ENCODE measurements at places on chromosomes 5 and 9.
A peak's percentile ranks its signal among the peaks of the same experiment; 100 is the strongest.

GRCh38 chr9:124412228-124412575 lies 3.0 kb downstream of the PSMB7 start:
- DNase-seq: no peak

- DNase-seq: no peak
Observed at GRCh38 chr5:30997681-30998080, 195.8 kb upstream of the CDH6 start.

GRCh38 chr5:180889381-180889780 lies 9.6 kb upstream of the BTNL8 start:
- no peak for DNase-seq

DNA sequence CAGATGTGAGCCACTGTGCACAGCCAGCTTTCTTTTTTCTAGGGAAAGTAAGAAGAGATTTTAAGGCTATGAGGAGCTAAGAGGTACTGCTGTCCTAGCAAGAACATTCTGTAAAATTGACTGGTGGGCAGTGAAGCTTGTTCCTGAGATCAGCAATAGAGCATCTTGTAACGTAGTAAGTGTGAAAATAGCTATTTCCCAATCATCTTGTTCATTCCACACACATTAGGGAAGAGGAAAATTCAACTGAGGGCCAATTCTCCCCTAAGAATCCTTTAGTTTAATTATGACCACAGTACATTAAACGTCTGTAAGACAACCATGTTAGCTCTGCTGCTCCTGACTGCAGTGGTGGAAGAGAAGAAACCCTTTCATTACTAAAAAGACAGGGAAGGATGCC lies 246.2 kb downstream of the EFNA5 start:
- no peak for DNase-seq

DNA sequence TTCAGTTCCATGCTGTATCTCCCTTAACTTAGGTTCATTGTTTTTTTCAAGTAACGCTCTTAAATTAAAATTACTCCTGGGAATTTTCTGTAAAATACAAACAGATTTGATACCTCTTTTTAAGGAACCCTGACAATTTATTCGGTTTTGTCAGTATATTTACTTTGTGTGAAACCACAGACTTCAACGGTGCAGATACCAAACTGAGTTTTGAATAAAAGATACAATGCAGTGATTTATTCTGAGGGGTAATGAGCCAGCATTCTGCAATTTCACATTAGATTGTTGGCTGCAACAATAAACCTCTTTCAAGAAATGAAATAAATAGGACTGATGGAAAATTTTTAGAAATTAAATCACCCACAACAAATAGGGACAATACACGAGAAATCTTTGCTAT lies 308.6 kb upstream of the EDIL3 start:
- no peak for DNase-seq

- no peak for DNase-seq
Observed at GRCh38 chr9:111147041-111147440, 108.8 kb upstream of the LPAR1 start.

DNA sequence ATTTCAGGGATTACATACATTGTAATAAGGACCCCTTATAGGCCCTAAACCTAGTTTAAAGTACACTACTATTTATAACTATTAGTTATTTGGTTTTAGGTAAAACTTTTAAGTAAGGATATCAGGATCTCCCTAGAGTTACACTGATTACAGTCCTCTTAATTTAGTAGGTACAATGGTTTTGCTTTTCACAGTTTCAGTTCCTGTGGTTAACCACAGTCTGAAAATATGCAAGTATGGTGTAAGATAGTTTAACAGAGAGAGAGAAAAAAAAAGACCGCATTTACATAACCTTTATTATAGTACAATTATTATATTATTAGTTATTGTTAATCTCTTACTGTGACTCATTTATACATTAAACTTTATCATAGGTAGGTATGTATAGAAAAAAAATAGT lies 725.3 kb upstream of the PTPRD start:
- DNase-seq: no peak

DNA sequence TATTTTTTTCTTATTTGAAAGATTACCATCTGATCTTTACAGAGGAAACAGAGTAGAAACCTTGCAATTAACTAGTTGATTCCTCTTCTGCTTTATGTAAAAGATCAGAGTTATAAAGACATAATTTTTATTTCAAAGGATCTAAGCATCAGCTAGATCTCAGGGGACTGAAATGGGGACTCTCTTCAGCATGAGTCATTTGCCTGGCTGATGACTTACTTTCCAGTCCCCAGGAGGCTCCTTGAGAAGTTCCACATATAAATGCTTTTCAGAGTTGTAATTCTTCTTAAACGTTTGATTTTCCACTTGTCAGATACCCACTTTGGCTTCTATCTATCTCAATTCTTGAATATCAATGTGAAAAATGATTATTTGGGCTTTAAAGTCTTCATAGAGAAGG lies 389.4 kb downstream of the RAB3C start:
- DNase-seq: no peak

GRCh38 chr5:132256086-132256782 lies 1.3 kb upstream of the PDLIM4 start:
- no peak for DNase-seq

GRCh38 chr9:86585422-86586143 lies 231.4 kb upstream of the TUT7 start:
- no peak for DNase-seq

GRCh38 chr5:167633931-167634341 lies 657.5 kb upstream of the WWC1 start:
- no peak for DNase-seq

DNA sequence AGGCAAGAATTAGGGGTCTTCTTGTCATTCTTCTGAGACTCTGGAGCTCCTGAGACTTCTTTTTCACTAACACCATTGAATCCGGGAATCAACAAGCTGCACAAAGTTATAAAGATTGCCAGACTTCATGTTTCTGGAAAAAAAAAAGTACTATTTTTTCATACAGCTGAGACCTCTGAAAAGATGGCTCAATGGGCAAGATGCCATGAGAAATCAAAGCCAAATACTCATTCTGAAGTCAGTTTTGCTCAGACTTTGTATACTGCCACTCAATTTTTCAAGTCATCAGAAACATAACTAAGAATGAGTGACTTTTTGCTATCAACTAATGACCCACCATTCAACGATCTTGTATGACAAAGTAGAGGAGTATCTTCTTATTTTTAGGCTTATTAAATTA lies 512.0 kb downstream of the RAB3C start:
- DNase-seq: no peak

GRCh38 chr9:107249131-107249533 lies 33.9 kb upstream of the RAD23B start:
- DNase-seq: no peak

GRCh38 chr5:135116160-135116561 lies 82.1 kb upstream of the PITX1 start:
- DNase-seq: no peak

GRCh38 chr5:37772255-37772654 lies 67.6 kb downstream of the GDNF start:
- DNase-seq: no peak

GRCh38 chr9:14315875-14316601 lies 2.1 kb upstream of the NFIB start:
- no peak for DNase-seq

DNA sequence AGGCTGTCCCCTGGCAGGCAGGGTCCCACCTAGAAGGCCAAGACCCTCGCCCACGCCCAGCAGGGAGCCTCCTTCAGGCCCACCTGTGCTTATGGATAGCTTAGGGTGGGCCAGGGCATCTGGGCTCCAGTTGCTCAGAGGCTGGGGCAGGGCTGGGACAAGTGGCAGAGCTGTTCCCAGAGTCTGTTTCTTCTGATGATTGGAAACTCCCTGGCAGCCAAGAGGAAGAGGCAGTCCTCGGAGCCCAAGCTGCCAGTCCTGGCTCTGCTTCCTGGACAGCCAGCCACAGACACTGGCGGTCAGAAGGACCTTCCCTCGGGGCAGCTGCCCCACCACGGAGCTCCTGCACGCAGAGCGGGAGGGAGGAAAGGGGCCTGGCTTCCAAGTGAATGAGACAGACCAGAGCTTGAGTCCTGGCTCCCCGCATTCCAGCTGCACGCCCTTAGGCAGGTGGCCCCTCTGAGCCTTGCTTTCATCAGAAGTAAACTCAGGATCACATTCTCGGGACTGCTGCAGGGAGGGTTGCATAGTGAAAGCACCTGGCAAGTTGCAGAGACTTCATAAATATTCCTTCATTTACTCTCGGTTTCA lies 37.9 kb upstream of the GABRP start:
- no peak for DNase-seq

- no peak for DNase-seq
Observed at GRCh38 chr5:37494756-37495155, 115.6 kb downstream of the WDR70 start.

- DNase-seq: no peak
Observed at GRCh38 chr5:174410716-174411478, 313.5 kb upstream of the MSX2 start.

DNA sequence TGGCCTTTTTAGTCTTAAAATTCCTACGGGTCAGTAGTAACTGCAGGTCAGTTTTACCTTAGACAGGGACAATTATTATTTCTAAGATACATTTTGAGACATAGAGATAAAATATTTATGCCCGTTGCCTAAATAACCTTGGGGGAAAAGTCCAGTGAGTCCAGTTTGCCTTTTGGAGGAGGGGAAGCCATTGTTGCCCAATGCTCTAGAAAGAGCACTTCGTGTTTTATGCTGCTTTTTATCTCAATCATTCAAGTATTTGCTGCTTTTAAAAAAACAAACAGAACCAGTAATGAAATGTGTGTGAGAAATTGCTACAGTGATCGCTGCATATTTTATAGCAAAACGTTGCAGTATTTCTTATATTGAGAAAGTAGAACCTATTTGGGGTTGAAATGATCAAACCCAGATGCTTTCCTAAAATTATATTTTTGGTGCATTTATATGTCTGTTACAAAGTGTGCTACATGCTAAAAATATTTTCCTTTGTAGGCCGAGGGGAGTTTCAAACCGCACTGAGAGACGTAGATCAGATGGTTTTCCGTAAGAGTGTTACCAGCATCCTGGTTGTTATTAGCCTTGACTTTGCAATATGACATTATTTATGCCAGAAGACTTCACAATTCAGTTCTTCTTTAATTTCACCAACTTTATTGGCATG lies 266.8 kb downstream of the AOPEP start:
- DNase-seq: no peak

- DNase-seq: no peak
Observed at GRCh38 chr9:20271096-20271495, 351.2 kb downstream of the MLLT3 start.

DNA sequence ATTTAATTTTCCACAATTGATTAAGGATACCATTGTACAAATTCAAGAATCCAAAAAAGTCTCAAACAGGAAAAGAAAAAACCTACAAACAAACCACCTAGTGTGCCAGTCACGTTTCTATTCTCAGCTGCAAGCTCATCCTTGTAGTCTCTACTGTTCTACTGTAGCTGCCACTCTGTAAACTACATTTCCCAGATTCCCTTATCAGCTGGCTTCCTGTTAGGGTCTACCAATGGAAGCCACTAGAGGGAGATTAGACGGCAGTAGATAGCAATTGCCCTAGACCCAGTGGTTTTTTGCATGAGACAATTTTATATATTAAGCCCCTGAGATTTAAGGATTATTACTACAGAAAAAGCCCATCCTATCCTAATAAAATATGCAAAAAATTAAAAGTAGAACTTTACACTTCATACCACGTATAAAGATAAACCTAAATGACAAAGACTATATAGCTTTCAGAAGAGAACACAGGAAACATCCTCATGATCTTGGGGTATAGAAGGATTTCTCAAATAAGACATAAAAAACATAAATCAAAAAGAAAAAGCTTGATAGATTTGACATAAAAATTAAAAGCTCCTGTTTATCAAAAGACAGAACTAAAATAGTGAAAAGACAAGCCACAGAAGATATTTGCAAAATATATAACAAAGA lies 37.4 kb downstream of the P4HA2 start:
- DNase-seq: peak; percentile 2

GRCh38 chr9:112570671-112571167 lies 84.1 kb downstream of the KIAA1958 start:
- no peak for DNase-seq

DNA sequence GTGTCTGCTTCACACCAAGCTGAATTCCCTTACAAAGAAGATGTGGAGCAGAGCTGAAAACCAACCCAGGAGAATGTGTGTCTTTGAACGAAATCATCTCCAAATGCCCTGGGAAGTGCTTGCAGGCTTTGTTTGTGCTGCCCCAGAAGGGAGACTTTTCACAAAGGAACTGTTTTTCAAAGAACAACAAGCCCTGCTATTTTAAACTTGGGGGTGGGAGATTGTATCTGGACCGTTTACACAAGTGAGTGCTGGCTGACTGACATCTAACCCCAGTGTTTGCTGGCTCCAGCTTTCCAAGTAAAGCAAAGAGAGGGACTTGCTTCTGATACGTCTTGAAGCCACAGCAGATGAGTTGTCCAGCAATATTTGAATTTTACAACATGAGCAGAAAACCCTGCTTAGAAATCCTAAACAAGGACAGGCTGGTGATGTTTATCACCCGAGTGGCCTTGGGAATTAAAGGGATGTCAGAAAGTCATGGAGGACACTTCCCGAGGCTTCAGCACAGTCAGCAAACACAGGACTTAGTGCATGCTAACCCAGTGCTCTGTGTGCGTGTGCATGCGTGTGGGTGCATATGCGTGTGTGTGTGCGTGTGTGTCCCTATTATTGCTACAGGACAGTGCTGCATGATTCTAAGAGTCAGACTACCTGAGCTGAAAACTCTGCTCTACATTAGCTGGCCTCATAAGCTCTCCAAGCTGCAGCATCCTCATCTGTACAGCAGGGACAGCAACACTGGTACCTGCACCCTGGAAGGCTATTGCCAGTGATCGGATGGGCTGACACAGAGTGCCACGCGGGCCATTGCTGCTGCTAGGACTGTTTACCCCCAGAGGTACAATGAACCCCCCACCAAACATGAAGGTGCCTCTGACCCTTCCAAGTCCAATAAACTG lies 1.4 kb downstream of the ADAMTS12 start:
- no peak for DNase-seq

GRCh38 chr9:133121198-133121914 lies at the start of gene RALGDS:
Gene RALGDS (minus strand): TSS chr9:133121240. CDS start chr9:133121154, 86 bp downstream.
- no peak for DNase-seq

DNA sequence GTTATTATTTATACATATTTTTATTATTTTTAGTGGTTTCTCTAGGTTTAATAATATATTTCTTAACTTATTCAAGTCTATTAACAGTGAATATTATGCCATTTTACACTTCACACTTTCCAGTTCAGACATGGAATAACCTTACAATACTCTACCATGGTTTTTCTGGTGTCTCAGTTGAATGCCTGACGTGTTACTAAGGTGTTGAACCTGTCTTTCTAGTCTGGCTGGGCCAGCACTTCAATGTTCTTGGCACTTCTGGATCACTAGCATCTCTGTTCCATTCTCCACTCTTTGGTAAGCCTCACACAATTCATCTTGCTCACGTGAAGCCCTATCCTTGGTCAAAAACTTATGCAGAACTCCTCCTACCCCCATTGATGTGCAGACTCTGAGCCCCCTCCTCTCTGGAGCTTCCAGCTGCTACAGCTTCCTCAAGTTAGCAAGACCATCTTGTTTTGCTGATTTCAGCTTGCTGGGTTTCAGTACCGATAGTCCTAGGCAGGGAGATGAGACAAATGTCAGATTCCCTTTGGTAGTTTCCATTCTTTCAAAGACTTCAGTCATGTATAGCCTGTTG lies 243.1 kb downstream of the FBXO4 start:
- DNase-seq: no peak
